ENCODE measurements at places on chromosomes 2 and 18.
A peak's percentile ranks its signal among the peaks of the same experiment; 100 is the strongest.

GRCh38 chr2:20282916-20283592 lies 58.1 kb upstream of the SDC1 start:
- peak; percentile 69 for DNase-seq

DNA sequence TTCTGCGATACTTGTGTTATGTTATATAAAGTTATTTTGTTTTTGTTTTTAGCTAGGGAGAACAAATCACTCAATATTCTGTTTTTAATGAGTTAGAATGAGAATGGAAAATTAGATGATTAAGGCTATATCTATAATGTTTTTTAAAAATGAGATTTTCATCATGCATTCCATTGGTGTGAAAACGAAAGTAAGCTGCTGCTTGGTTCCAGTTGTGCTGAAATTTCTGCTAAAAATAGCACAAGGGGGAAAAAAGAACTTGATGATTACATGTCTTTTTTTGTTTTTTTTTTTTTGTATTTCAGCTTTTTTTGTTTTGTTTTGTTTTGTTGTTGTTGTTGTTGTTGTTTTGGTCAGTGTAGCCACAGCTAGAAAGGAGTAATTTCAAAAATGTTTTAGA lies 242.6 kb upstream of the KCNJ3 start:
- no peak for DNase-seq

DNA sequence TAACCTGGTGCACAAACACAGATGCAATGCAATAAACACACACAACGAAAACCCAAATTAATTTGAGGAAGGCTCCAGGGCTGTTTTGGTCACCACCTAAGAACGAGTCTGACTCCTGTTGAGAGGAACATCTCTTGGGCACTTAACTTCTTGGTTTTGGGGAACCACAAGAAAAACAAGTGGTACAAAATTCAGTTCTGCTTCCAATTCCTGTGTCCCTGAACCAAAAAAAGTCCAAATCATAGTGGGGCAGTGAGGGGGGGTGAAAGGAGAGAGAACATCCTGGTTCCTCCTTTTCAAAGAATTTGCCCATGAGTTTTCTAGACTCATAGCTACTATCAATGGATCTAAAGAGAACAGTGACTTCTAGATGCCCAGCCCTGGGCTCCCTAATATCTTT lies 143.6 kb downstream of the COL4A4 start:
- DNase-seq, result no peak

DNA sequence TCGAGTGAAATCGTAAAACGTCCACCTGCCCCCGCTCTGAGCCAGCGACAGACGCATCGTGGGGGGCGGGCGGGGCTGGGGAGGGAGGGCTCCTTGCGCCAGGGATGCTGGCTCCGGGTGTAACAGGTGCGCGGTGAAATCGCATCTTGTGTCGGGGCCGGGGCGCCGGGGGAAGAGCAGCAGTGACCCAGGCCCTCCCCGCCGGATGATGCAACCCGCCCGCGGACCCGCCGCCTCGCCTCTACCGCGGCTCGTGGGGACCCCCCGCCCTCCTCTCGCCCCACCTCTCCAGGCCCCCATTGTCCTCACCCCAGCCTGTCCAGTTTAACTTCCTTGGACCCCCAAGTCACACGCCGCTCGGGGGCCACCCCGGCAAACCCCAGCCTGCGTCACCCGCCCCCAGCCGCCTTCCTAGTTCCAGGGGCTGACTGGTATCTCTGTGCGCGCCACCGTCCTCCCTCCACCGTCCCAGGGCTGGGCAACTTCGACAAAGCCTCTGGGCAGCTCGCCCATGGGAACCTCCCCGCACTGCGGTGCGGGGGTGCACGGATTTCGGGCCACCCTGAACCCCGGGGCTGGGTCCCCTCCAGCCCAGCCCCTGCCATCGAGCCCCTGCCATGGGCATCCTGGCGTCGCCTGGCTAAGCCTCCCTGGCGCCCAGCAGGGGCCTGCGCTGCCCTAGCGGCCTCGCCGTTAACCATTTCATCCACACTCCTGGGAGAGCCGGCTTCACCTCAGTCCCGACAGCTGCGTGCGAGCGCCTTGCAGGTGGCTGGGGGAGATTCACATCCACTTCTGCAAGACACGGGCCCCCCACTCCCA lies 799 bp upstream of the KIF1A start:
- DNase-seq, result no peak

GRCh38 chr18:69444221-69444620 lies 43.5 kb downstream of the DOK6 start:
- DNase-seq, result no peak

GRCh38 chr2:74206180-74206688 lies 7.8 kb downstream of the MTHFD2 start:
- no peak for DNase-seq
